ENCODE measurements at places on chromosomes 12 and 14.
A peak's percentile ranks its signal among the peaks of the same experiment; 100 is the strongest.

GRCh38 chr12:19794116-19794515 lies 354.8 kb downstream of the AEBP2 start:
- no peak for DNase-seq

- DNase-seq = no peak
Observed at GRCh38 chr12:49946086-49946485, 4.5 kb upstream of the AQP2 start.

GRCh38 chr12:69851976-69852375 lies 26.9 kb downstream of the MYRFL start:
- no peak for DNase-seq

GRCh38 chr14:63573581-63573980 lies 30.4 kb upstream of the PPP2R5E start:
- DNase-seq = no peak

DNA sequence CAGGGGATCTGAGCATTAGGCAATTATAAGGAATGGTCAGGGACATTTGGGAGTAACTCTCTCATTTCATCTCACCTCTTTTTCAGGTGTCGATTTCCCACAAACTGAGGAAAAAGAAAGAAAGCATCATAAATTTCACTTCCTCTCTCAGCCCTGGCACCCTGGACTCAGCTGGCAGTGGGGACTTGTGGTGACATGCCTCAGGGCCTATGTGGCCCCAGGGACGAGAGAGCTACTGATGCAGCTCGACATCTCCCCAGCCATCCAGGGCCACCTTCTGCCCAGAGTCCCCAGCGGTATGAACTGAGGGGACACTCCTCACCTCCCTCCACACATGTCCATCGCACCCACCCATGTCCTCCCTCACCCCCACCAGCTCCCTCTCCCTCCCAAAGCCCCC lies 11.7 kb downstream of the TNFRSF1A start:
- DNase-seq = no peak

GRCh38 chr14:71143381-71144290 lies 236.4 kb downstream of the PCNX1 start:
- DNase-seq = peak; percentile 63

- DNase-seq = no peak
Observed at GRCh38 chr14:63045234-63045611, at the start of gene KCNH5. Gene KCNH5 (minus strand): TSS chr14:63045458. CDS start chr14:63045186, 272 bp downstream.

DNA sequence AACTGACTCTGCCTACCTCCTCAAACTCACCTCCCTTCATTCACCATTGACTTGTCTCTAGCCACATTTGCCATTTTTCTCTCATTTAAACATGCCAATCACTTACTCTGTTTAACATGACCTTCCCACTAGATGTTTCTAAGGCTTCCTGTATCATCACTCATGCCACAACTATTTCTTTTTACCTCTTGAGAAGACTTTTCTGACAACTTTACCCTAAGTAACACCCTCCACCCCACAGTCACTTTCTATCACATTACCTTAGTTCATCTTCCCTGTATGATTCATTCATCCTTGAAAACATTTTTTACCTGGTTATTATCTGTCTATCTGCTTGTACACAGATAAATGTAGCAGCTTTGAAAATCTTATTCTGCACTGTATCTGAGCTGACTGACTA lies 19.4 kb downstream of the PLCZ1 start:
- DNase-seq = no peak
